ENCODE measurements at places on chromosomes 7 and 10. TPM values are rescaled to one million over a fixed set of nuclear protein-coding genes. Genes with fewer than 3 reads are reported as not detected.

GRCh38 chr10:122122493-122122892, 133.5 kb downstream of the TACC2 start:
- DNase-seq, result no peak

The GIMAP8 gene
- 7.3 TPM for polyA plus RNA-seq

The TMEM213 gene
- 0.13 TPM for polyA plus RNA-seq

GRCh38 chr7:19900118-19900517, 126.7 kb upstream of the TMEM196 start:
- no peak for DNase-seq

DNA sequence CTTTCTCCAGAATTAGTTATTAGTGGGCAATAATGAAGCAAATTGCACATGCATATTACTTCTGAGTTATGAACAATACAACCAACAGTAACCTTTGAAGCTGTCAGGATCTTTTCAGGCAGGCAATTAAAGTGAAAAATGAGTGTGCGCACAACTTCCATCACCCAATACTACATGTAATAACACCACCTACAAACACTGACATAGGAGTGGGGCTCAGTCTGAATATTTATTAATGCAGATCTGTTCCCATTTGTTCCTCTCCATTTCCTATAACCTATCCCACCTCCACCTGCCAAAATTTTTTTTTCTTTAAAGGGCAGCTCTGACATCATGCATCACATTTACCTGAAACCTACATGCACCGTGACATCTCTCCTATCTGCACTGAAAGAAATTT, 177.2 kb downstream of the JAZF1 start:
- DNase-seq, result no peak

- no peak for DNase-seq
These were observed 201.2 kb downstream of the SNX10 start for GRCh38 chr7:26492816-26493215.

- no peak for DNase-seq
These were observed 157.2 kb upstream of the ZNF92 start for GRCh38 chr7:65216469-65216868.

GRCh38 chr7:77199013-77199966, at the start of gene FGL2:
Gene FGL2 (minus strand): TSS chr7:77199819. CDS start chr7:77199793, 26 bp downstream.
- peak; percentile 54 for DNase-seq

The CELF2 gene
- 90.1 TPM for polyA plus RNA-seq

DNA sequence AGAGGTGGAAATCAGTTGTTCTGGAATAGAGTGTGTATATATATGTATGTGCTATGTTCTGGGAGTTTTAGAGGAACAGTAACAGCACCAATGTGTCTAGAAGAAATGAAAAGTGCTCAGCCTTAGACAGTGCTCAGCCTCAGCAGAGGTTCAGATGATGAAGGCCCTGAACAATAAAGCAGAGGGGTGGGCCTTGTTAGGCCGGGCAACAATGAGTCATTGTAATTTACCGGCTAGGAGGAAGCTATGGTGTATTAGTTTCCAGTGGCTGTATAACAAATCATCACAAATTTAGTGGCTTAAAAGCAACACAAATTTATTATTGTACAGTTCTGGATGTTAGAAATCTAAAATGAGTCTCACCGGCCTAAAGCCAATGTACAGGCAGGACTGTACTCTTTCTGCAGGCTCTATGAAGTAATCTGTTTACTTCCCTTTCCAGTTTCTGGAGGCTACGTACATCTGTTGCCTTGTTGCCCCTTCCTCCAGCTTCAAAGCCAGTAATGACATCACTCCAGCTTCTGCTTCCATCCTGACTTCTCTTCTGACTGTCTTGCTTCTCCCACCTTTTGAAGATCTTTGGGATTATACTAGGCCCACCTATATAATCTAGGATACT, 84.6 kb downstream of the CH25H start:
- DNase-seq, result peak; percentile 14

GRCh38 chr7:8236780-8237407, 25.1 kb downstream of the ICA1 start:
- no peak for DNase-seq

DNA sequence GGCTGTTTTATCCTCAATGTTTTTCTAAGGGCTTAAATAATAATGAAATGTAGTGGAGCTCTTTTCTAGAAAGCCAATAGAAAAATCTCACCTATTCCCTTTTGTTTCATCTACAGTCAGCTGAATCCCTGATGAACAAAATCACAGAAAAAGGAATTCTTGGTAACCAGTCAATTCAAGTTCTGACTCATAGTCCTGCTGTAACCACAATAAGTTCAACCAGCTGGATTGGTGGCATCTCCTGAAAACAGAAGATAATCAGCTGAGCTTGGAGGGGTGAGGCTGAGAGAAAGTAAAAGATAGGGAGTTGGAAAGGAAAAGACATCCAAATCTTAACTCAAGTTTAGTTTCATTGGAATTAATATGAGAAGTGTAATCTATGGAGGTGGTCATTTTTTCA, 772.1 kb downstream of the CCSER2 start:
- DNase-seq, result no peak

The HABP2 gene
- polyA plus RNA-seq, result 0.10 TPM

- DNase-seq, result no peak
These were observed 130.9 kb downstream of the SEMA3D start for GRCh38 chr7:85055906-85056305.

The KNDC1 gene
- polyA plus RNA-seq, result 10.7 TPM
